ENCODE measurements at places on chromosomes 16 and 17.

DNA sequence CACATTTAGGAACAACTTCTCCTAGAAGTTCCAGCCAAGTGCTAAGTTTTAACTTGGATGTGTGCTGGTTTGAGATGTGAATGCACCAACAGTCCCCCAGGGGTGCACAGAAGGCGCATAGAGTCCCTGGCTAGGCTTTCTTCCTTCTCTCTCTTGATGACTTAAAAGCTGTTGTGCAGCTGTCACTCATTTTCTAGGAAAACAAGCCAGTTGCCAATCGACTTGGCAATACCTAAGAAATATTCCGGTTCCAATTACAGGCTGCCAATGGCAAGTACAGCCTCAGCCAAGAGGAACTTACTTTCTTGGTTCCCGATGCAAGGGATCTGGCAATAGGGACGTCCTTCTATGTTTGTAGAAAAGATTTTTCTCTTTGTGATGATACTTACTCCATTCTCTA is 266.6 kb upstream of the EEF2KMT start:
- DNase-seq: no peak

DNA sequence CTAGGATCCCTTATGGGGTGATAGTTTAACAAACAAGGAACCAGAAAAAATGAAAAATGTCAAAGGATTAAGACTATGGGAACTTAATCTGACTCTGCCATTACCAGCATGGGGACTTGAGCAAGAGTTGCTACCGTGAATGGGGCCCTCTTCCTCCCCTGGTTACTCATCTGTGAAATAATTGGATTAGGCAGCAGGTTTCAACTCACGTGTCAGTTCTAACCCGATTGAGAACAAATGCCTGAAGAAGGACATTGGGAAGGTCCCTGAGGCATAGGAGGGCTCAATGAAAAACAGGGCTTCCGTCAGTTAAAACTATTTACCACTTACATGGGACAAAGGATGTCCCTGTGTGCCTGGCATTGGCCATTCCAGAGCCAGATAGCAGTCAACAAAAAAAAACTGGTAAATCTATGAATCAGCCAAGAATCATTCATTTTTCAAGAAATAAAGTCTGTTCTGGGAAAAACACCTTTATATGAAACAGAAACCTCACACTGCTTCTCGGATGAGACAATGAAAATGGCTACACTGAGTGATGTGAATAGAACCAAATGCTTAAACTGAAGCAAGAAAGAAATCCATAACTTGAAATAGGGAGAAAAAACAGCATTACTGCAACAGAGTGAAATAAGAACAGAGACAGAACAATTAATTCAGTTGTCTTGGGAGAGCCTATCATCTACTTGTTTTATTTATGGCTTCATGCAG is 104.3 kb downstream of the ADAMTS18 start:
- DNase-seq: no peak

DNA sequence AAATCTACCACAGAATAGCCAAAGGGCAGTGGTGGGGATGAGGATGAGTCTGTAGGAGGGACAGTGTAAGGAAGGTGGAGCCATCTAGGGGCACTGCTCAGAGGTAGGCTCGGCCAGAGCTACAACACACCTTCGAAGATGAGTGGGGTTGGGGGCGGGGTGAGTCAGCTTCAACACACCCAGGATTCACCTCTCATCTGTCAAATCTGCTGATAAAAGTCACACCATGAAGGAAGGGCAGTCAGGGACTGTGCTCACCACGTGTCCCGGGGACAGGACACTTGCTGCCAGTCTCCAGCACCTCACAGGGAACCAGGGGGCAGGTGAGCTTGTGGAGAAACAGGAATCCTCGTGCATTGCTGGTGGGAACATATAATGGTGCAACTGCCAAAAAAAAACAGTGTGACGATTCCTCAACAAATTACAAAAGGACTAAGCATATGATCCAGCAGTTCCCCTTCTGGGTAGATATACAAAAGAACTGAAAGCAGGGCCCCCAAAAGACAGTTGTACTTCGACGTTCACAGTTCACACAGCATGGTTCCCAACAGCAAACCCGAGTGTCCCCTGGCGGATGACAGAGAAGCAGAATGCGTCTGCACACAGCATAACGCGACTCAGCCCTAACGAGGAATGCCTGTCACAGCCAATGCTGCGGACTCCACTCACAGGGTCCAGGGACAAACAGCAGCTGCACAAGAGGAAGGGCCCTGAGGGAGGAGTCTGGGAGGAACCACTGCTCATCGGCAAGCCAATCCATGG is 133.1 kb downstream of the ANKRD11 start:
- DNase-seq: no peak

GRCh38 chr16:60137891-60138290 is 1403.8 kb upstream of the GOT2 start:
- no peak for DNase-seq

- peak; percentile 46 for DNase-seq
Observed at GRCh38 chr17:63535640-63536039, 12.5 kb downstream of the KCNH6 start.

DNA sequence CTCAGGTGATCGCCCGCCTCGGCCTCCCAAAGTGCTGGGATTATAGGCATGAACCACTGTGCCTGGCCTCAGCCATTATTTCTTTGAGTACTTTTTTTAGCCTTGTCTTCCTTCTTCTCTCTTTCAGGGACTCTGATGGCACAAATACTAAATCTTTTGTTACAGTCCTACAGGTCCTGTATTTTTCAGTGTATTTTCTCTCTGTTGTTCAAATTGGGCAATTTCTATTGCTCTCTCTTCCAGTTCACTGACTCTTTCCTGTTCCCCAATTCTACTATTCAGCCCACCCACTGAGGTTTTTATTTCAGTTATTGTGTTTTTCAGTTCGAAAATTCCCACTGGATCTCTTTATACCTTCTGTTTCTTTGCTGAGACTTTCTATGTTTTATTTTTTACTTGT is 7.5 kb upstream of the DOK4 start:
- no peak for DNase-seq

DNA sequence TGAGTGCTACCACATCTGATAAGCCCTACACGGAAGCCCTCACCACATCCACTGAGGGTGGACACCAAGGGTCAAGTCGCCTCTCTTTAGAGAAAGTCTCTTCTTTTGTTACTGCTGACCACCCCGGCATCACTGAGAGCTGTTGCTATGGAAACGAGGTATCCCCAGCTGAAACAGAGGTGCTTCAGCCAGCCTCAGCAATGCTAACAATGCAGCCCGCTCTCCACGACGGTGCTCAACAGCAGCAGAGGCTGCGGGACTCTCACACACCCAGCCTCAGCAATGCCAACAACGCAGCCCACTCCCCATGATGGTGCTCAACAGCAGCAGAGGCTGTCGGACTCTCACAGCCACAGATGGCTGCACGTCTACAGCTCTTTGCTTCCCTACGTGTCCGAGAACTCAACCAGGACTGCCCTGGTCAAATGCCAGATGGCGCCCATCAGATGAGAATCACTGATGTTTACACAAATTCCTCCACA is 41.4 kb downstream of the VPS53 start:
- DNase-seq: peak; percentile 60

- no peak for DNase-seq
Observed at GRCh38 chr16:49698453-49698815, 157.5 kb downstream of the ZNF423 start.

GRCh38 chr17:70655176-70655958 is 486.0 kb downstream of the KCNJ2 start:
- DNase-seq: no peak

DNA sequence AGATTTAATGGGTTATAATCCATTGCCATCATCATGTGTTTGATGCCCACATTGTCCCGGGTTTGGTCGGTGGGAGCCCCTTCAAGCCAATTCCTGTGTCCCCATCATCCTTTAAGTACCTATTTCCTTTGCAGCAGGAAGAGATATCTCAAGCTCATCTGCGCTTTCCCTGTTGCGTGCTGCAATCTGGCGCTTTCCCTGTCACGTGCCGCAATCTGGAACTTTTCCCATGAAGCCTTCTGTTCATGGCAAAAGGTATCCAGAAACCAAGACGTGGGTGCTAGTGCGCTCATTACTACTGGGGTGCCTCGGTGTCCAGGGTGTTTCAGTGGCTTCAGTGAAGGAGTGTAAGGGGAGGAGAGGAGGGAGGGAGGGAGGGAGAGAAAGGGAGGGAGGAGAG is 174.6 kb upstream of the ZNF469 start:
- DNase-seq: no peak

- no peak for DNase-seq
Observed at GRCh38 chr16:59173408-59173831, 439.3 kb upstream of the GOT2 start.

GRCh38 chr17:67412941-67413340 is 35.9 kb downstream of the PITPNC1 start:
- no peak for DNase-seq

- no peak for DNase-seq
Observed at GRCh38 chr16:25563700-25564099, 128.1 kb upstream of the HS3ST4 start.

GRCh38 chr16:20064931-20065330 is 8.8 kb downstream of the GPR139 start:
- no peak for DNase-seq

DNA sequence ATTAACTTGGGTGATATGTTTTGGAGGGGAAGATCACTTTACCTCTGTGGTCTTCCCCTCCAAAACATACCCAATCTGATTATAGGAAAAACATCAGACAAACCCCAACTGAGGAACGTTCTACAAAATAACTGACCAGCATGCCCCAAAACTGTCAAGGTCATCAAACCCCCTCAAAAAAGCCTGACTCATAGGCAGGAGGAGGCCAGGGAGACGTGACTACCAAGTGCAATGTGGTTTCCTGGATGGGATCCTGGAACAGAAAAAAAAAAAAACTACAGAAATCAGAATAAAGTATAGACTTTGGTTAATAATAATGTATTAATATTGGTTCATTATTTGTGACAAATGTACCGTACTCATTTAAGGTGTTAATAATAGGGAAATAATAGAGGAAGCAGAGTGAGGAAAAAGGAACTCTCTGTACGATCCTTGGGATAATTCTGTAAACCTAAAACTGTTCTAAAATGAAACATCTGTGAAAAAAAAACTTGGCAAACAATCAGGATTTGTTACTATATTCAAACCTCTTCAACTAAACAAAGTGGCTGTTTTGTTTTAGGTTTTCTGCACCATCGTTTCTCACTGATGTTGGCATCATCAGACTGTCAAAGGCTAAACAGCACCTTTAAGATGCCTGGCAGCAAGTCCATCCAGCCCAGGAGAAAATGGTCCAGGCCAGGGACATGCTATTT is 266.7 kb upstream of the SDK2 start:
- DNase-seq: no peak

GRCh38 chr16:24088767-24089166 is 167.4 kb upstream of the CACNG3 start:
- no peak for DNase-seq

DNA sequence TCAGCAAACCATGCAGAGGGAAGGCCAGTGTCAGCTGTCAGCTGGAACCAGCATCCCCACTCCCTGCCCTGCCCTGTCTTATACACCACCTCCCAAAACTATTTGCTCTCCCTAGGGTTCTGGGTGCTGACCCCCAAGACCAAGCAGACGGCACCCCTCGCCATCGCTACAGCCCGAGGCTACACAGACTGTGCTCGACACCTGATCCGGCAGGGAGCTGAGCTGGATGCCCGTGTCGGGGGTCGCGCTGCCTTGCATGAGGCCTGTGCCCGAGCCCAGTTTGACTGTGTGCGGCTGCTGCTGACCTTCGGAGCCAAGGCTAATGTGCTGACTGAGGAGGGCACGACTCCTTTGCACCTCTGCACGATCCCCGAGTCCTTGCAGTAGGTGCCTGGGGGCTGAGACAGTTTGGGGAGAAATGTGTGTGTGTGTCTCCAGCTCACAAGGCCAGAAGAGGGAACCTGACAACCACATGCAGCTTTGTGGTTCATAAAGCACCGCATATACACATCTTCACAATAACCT is 1.5 kb downstream of the ASB16 start:
- no peak for DNase-seq

DNA sequence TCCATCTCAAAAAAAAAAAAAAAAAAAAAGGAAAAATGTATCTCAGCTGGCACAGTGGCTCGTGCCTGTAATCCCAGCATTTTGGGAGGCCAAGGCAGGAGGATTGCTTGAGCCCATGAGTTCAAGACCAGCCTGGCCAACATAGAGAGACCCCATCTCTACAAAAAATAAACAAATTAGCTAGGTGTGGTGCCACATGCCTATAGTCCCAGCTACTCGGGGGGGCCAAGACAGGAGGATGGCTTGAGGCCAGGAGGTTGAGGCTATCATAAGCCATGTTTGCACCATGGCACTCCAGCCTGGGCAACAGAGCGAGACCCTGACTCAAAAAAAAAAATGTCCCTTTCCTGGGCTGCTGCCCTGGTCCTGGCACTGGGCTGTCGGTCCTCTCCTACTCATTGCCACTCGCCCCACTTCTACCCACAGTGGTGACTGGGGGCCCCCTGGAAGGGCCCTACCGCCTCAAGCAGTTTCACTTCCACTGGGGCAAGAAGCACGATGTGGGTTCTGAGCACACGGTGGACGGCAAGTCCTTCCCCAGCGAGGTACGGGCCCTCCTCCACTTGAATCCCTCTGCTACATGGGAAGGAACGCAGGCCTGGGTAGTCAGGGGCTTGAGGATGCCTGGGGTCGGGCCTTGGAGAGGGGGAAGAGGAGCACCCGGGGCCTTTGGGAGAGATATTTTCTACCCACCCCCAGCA is 6.1 kb downstream of the CA7 start:
- DNase-seq: no peak

GRCh38 chr16:28886945-28887344 is 8.7 kb downstream of the ATP2A1 start:
- DNase-seq: no peak

- DNase-seq: no peak
Observed at GRCh38 chr16:84068041-84068440, 25.4 kb upstream of the SLC38A8 start.

DNA sequence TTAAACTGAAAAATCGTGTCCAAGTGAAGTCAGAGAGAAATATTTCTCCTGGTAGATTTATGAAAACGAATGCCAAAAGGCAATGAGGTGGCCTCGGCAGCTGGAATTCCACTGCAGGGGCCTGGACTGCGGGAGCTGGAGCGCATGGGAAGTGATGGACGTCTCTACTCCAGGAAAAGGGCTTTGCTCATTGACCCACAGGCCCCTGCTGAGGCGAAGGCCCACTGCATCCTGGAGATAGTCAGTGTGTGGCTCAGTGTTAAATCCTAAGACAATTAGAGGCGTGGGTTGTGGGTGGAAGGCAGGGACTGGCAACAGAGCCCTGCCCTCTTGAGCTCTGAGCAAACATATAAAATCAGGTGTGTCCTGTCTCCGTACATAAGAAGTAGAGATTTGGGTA is 191.4 kb downstream of the SLC39A11 start:
- DNase-seq: no peak

GRCh38 chr16:4176906-4177417 is 60.7 kb upstream of the ADCY9 start:
- DNase-seq: no peak

- no peak for DNase-seq
Observed at GRCh38 chr16:26078716-26079355, 387.1 kb downstream of the HS3ST4 start.
